Esophagus squamous epithelium (tissue), 5 donors: ENCODE measurements at places on chromosomes 13 and 19.

DNA sequence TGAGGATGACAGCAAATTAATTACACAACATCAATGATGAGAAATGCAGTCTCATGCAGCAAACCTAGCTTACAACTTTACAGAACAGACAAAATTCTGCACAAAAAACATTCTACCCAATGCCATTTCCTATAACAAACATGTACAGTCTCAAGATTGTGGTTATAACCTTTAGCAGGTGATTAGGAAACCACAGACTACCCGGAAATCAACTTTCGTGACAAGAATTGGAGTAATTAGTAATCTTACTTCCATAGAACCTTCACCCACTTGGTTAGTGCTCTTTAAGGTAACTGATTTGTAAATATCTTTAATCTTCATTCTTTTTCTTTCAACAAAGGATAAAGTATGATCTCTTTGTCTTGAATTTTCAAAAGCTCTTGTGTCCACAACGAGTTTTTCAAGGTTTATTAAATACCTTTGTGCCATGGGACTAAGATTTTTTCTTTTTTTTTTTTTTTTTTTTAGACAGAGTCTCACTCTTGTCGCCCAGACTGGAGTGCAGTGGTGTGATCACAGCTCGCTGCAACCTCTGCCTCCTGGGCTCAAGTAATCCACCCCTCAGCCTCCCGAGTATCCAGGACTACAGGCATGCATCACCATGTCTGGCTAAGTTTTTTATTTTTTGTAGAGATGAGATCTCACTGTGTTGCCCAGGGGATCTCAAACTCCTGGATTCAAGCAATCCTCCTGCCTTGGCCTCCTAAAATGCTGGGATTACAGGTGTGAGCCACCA is 78.8 kb downstream of the MAP4K1 start:
- DNase-seq, result no peak

- DNase-seq, result no peak
These were observed 476.4 kb downstream of the UQCRFS1 start for GRCh38 chr19:28736528-28736927.

DNA sequence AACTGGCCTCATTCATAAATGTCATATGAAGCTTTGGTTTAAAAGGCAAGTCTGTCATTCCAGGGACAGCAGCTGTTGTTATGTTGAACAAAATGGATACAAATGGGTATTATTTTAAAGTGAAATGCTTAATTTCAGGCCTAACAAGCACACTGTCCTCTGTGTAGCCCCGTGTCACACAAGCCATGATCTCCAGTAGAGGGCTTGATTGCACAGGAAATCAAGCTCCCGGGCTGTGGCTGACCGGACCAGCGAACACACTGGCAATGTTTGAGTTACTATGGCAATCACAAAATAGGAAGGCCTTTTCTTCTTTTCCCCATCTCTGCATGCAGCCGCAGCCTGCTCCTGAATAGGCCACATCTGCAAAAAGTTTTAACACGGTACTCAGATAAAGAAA is 64.0 kb upstream of the GSX1 start:
- no peak for DNase-seq

DNA sequence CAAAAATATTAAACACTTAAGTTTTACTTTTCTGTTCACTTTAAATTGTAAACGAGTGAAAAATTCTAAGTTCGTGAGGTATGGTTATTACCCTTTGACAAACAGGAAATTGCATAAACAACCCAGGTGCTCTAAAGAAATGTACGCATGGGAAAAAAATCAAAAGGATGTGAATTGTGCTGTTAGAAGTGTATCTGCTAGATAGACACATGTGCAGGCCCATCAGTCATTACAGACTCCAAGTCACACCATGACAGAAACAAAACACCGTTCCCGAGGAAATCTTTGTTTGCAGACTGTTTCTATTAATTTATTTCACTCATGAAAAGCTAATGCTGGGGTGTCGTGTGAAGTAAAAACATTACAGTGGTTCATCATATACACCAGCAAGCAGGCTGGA is 17.0 kb upstream of the DOCK9 start:
- no peak for DNase-seq

DNA sequence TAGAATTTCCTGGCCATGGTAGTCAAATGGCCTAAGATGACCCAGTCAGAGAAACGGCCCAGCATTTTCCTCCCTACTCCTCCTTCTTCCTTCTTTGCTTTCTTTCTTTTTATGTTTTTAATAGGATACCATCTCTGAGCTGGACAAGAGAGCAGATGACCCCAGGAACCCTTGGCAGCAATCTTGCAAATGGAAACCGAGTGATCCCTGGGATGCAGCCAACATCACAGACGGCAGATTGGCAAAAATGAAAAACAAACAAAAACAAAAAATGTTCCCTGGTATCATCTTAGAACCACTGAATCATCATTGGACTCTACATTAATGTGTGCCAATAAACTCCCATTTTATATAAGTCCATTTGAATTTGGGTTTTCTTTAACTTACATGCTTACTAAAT is 424.4 kb downstream of the FGF14 start:
- DNase-seq, result no peak
